D721Med (cell line): ENCODE measurements at places on chromosomes 13 and 19.

DNA sequence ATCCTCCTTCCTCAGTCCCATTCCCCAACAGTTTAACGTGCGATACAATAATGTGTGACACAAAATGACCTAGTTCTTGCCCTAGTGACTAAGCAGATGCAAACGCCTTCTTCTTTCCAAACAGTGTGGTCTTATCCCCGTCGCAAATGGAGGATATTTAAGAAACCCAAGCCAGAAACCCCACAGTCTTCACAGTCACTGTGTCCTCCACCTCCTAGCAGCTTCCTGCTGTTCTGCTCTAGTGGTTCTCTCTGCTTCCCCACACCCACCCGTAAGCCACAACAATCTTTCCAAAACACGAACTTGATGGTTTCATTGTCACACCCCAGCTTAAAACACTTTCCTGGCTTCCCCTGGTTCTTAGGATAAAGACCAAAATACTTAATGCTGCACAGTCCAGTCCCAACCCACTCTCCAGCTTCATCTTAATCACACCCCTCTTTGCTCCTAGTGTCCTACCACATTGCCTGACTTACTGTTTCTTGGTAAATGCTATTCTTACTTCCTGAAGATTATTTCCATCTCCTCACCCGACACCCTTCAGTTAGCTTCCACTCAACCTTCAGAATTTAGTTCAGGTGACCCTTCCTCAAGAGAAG lies 32.3 kb downstream of the ITM2B start:
- no peak for DNase-seq

DNA sequence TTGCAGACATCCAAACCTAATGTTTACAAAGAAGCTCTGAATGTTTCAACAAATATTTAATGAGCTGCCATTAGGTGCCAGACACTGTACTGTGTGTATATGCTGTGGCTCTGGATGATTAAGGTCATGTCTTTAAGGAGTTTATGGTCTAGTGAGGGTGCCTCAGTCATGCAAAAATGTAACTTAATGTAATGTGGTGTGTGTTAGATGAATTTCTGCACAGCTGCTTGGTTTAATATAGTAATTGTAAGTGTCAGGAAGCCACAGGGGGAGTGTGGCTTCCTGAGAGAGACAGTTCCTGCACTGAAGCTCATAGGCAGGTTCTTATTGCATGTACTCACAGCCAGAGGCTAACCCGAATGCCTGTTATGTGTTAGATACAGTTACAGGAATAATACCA lies 43.3 kb downstream of the SPATA13 start:
- no peak for DNase-seq

GRCh38 chr13:60772726-60773125 lies 375.7 kb downstream of the TDRD3 start:
- DNase-seq, result no peak

GRCh38 chr19:35122687-35123551 lies 7.3 kb downstream of the FXYD3 start:
- DNase-seq, result no peak

DNA sequence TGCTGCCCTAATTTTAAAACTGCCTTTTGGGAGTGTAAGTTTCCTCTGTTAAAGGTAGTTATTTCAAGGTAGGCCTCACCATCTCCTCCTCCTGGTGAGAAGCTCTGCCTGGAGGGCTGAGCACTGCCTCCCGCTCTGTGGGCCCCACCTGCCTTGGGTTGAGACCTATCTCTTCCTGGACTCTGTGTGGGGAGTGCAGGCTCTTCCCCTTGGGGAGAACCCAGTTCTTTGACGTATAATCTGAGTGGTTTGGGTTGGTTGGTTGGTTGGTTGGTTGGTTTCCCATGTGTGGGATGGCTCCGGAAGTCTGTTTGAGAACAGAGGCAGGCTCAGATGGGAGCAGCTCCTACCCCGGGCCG lies 39.1 kb downstream of the ACTN4 start:
- DNase-seq, result no peak

DNA sequence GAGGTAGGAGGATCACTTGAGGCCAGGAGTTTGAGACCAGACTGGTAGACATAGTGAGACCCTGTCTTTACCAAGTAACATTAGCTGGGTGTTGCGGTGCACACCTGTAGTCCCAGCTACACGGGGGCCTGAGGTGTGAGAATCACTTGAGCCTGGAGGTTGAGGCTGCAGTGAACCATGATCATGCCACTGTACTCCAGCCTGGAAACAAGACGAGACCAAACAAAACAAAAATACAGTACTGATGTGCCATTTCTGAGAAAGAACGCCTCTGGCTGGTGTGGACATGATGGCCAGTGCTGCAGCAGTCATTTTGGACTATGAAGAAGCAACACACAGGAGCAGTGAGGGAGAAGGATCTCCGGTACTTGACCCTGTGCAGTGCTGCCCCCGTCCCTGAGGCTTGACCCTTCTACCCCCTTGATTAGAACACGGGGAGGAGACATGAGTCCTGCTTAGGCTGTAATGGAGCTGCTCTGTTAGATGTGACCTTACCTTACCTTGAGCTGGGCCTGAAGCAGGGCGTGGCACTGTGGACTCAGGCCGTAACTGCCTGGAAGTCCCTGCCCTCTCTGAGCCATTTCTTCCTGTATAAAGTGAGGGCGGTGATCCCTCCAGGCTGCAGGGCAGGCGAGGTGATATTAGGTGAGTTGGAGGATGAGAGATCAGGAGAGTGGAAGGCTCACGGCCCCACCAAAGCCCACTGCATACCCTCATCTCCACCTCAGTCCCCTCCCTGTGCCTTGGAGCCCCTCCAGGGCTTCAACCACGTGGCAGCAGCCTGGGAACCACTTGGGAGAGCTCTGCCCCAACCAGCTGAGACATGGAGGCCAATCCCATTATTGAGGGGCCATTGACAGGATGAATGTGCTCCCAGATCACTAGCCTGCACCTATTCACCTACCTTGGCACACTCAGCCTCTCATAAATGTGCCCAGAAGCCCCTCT lies 5.9 kb downstream of the RPL18A start:
- DNase-seq, result no peak

GRCh38 chr13:100129605-100130004 lies 40.7 kb downstream of the PCCA start:
- no peak for DNase-seq

DNA sequence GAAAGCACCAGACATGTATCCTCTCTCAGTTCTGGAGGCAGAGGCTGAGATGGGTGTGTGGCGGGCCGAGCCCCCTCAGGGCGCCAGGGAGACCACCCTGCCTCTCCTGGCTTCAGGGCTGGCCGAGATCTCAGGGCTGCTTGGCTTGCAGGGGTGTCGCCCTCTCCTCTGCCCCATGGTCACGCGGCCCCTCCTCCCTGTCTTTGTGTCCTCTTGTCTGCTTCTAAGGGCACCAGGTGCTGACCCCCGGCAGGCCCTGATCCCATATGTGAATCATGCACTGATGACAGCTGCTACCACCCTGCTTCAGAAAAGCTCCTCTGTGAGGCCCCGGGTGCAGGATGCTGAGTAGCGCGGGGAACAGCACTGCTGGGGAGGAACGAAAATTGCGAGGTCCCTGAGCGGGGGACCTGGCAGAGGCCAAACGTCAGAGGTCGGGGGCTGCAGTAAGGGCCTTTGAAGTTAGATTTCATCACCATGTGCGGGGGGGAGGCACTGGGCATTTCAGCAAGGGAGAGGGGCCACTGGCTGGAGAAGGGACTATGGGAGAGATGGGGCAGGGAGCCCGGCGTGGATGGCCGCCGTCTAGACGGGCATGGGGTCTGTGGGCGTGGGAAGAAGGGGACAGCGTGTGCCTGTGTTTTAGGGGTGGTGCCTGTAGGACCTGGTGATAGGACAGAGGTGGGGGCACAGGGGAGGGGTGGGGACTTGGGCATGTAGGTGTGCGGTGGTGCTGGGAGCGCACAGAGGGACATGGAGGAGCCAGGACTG lies 125.2 kb downstream of the KDM4B start:
- DNase-seq, result no peak

DNA sequence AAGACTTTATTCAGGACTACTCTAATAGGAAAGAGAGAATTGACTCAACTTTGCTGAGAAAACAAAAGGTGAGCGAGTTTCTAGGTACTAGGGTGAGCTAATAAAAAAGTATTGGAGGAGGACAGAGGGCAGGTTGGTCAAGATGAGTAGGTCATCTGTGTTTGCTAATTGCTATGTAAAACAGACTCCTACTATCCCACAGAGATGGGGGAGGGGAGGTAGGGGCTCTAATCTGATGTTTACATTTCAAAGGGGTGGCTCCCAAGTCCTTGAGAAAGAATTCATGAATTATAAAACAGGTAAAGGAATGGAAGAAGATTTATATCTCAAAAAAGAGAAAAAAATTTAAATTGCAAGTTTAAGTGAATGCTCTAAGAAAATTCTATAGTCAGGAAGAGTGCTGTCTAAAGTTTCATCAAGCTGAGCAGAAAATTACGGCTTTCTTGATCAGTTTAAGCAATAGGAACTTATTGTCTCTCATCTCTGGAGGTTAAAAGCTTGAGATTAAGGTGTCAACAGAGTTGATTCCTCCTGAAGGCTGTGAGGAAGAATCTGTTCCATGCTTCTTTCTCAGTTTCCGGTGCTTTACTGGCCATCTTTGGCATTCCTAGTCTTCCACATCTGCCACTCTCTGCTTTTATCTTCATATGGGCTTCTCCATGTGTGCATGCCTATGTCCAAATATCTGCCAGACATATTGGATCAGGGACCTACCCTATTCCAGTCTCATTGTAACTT lies 790.3 kb downstream of the SLITRK5 start:
- DNase-seq, result no peak

DNA sequence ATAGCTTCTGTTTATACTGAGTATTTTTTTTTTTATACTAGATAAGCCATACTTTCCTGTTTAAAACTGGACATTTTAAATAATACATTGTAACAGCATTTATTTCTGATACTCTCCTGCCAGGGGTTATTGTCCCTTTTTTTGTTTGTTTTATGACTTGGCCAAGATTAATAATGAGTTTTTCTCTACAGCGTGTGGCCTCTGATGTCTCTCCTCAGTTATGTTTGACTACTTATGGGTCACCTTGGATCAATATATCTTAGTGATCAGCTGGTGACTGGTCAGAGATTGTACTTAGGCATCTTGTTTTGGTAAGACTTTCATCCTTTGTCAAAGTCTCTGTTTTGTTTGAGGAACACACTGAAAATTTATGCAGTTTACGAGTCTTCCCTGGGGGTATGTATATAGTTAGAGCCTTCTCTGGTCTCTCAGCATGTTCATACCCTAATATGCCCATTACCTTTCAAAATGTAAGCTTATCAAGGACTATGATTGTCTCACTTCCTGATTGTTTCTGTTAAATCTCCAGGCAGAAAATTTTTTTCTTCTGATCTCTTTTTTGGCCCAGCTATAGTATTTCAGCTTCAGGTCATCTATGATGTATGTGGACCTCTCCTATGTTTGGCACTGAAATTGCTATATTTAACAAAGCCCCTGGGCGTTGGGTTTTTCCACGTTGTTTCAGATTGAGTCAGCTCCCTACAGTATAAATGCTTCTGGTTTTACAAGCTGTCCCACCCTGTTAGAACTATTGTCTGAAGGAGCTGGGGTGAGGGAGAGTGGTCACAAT lies 87.9 kb downstream of the URI1 start:
- no peak for DNase-seq

GRCh38 chr13:110713981-110714796 lies 689 bp downstream of the ING1 start:
- DNase-seq, result no peak

DNA sequence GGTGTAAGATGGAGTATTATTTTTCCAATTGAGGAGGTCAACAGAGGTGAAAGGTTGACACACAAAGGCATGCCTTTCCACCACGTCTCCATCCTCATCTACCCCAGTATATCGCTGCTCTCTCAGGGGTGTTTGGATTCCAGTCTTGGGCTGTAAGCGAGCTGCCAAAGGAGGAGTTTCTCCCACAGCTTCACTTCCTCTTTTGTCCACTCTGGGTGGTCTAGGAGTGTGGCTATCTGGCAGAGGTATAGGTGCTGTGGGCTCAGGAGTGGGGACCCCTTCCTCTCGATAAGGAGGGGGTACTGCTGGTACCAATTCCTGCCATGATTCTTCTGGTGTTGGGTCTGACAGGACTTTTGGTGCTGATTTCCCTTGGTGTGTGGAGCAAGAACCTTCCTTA lies 39.4 kb downstream of the ZNF846 start:
- no peak for DNase-seq

GRCh38 chr13:48234566-48235340 lies 1.7 kb downstream of the ITM2B start:
- no peak for DNase-seq

DNA sequence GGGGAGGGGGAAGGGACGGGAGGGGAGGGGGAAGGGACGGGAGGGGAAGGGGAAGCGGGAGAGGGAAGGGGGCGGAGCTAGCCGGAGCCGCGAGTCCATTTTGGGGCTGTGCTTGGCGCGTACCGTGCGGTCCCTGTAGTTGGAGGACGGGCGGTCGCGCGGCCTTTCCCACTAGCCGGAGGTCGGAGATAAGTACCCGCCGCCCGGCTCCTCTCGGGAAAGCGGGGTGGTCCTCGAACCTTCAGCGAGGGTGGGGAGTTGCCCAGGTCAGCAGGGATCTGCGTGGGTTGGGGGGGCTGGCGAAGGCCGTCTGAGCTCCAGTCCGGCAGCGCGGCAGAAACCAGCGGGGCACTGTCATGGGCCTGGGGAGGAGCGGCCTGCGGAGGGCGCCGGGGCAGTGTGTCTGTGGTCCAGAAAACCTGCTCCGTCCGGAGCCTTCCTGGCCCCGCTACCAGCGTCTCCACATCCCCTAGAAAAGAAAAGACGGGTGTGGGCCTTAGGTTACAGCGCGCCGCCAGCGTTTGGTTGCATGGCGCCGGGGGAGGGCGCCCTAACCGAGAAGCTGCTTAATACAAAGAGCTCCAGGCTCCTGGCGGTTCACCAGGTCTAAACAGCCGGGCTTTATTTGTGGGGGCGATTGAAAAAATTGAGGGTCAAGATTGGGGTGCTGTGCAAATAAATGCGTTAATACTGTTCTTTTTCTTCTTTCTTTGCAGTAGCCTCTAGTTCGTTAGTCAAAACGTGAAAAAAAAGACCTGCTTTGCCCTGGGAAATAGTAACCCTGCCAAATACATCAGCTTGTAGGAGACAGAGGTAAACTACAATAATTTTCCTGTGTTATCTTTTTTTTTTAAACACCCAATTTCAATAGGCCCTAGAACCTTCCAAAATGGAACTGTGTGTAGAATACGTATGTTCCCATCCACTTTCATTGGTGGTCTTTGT lies at the start of gene TRIM13:
TRIM13 (plus strand) TSS at position 92 of the 945 bp plus-strand sequence. CDS start 14,899 bp downstream, outside the sequence.
- no peak for DNase-seq

GRCh38 chr19:15291089-15291488 lies 41.2 kb downstream of the BRD4 start:
- no peak for DNase-seq

- peak; percentile 48 for DNase-seq
Measured at GRCh38 chr13:49664606-49665005, 26.7 kb downstream of the EBPL start.

- DNase-seq, result no peak
Measured at GRCh38 chr13:64997438-64997837, 2232.7 kb downstream of the PCDH9 start.

- DNase-seq, result no peak
Measured at GRCh38 chr13:80033951-80034350, 307.0 kb downstream of the SPRY2 start.

DNA sequence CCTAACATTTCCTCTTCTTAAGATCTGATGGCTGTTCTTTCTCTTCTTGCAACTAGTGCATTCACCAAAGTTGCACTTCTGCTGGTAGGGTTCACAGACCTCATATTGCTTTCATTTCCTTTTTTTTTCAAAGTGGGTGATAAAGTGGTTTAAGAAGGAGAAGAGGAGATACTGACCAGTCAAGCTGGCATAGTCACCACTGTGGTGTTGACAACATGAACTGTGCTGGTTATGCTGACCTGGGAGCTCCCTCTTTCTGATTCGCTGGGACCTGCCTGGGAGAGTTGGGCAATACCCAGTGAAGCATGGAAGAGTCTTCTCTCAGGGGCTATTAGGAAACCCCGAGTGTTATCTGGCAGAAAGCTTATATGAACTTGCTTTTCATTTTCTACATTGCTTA lies 222.9 kb downstream of the SLITRK5 start:
- no peak for DNase-seq

GRCh38 chr13:75357576-75358289 lies 124.2 kb downstream of the TBC1D4 start:
- DNase-seq, result peak; percentile 28
